ENCODE measurements at places on chromosomes 4 and X.

- no peak for DNase-seq
Observed at GRCh38 chrX:40433160-40433559, 147.6 kb upstream of the ATP6AP2 start.

DNA sequence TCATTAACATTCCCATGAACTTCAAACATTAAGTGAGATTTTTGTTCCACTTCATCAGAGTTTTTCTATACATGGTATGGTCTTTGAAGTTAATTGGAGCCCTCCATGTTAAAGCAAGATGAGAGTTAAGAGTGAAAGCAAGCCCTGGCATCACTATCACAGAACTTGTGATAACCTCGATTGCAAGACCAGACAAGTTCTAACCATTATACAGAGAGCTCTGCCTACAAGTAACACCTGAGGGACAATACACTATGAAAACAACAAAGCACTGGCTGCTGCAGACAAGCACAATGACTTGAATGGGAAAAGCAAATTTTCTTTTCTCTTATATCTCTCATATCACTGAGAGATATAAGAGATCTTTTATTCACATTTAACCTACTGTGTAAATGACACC lies 126.6 kb upstream of the GYPA start:
- DNase-seq, result no peak

GRCh38 chrX:22758807-22759481 lies 240.8 kb upstream of the DDX53 start:
- no peak for DNase-seq

DNA sequence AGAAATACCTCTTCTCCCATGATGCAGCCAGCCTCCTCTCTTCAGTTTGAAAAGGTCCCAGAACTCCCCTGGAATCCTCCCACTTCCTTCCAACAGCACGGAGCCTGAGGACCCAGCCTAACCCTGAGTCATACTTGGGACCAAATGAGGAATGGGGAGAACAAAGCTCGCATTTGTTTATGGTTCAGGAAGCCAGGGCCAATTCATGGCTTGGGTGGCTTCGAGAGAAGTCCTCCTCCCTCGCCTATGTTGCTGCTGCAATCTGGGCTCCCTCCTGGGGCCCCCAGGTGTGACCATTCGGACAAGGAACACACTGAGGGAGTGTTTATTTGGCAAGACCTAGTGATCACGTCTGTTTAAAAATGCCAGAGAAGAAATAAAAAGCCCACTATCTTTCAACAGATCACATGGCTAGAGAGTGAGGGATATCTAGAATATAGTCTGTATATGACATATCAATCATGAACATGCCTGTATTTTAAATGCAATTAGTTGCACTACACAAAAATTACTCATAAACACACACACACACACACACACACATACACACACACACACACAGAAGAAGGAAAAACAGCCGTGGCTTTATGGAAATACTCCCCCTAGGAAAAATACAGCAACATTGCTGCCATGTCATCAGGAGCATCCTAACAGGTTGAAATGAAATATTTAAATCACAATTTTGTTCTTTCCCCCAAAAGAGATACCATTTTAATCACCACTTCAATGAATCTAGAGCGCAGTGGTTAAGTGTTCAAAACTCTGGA lies 155.7 kb upstream of the MAP3K15 start:
- no peak for DNase-seq

- no peak for DNase-seq
Observed at GRCh38 chrX:143837010-143837843, 46.6 kb upstream of the UBE2NL start.

DNA sequence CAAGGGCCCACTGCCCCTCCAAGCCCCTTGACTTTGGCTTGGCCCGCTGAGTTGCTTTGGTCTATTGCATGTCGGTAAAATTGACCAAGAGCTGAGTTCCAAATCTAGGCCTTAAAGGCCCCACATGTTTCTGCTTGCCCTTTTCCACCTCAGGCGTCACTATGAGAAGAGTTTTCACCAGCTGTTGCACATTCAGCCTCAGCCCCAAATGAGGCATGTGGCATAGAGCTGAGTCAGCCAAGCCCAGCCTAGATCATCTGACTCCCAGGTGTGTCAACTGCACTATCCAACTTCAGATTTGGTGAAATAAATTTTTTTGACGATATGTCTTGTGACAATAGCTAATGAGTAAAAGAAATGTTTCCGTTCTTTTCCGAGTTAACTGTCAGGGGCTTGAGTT lies 424.5 kb upstream of the FAM47C start:
- DNase-seq, result no peak

DNA sequence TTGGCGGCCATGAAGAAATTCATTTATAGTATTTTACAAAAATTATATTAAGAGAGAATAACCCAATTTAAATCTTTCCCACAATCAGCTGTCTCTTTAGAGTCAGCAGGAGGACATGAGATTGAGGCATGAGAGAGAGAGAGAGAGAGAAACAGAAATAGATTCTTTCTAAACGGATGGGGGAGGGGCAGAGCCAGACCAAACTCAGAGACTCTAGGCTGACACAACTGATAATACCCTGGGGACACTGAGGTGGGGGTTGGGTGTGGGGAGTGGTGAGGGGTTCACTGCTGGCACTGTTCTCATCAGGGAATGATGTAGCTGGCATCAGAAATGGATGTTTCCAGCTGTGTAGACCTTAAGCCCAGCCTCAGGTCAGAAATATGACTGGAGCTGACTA lies 20.5 kb upstream of the HOPX start:
- no peak for DNase-seq

- DNase-seq, result no peak
Observed at GRCh38 chrX:31209005-31209628, 137.3 kb upstream of the FTHL17 start.

DNA sequence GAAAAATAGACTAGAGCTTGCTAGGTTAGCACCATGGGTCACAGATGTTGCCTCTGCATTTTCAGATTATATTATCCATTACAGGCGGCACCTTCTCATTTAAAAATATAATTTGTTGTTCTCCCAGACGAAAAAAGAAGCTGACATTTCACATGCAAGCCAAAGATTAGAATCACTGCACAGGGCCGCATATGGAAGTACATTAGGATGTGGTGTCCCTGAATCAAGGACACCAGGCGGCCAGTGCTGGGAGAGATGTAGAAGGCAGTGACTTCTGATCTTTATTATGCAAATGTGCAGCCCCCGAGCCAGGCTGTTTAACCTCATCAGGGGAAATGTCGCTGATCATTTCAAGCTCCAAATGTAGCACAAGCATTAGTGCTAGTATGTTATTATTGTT lies 22.8 kb downstream of the REELD1 start:
- no peak for DNase-seq

DNA sequence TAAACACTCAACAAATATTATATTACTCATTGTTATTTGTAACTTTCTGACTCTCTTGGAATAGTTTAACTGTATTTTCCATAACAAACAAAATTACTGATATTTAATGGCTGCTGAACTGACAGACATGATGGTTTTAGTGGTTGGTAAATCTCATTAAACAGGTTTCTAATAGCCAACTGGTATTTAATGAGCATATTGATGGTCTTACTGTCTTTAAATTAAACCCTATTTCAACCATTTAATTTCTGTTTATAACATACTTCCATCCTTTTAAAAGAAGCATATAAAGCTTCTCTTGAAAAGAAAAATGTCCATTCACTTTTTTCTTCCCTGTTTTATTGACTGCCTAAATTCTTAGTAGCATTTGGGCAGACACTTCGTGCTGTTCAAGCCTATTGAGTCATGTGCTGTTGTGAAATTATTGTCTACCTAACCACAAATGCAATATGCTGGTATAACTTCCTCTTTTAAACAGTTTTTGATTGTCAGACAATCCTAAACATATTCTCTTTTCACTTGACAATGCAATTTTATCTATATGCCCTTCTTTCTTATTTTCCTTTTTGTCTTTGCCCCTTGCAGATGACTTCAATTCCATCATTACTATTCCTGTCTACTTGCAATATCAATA lies 163.9 kb upstream of the SLC7A11 start:
- no peak for DNase-seq

DNA sequence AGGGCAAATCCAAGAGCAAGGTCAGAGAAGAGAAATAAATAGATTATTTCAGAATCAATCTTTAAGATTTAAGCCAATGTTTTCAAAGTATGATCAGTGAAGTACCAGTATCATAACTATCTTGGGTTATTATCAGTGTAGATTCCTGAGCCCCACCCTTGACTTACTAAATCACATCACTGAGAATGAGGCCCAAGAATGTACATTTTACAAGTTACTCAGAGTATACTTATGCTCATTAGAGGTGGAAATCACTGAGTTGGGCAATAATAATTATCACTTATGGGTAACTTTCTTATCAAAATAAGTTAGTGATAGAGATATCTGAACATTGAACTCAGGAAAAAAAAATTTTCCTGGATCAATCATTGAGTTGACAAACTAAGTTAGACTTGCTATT lies 121.6 kb upstream of the NOCT start:
- DNase-seq, result no peak

DNA sequence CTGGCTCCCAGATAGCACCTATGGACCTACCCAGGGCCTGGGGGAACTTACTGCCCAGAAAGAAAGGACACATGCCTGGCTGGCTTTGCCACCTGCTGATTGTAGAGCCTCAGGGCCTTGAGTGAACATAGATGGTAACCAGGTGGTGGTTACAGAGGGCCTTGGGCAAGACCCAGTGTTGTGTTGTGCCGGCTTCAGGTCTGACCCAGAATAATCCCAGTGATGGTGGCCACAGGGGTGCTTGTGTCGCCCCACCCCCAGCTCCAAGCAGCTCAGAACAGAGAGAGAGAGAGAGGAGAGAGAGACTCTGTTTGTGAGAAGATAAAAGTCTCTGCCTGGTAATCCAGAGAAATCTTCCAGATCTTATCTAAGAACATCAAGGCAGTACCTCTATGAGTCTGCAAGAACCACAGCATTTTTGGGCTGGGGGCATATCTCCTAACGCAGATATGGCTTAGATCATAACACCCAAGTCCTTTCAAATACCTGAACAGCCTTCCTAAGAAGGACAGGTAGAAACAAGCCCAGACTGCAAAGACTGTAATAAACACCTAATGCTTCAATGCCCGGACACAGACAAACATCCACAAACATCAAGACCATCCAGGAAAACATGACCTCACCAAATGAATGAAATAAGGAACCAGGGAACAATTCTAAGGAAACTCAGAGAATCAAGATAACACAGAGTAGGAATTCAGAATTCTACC lies 16.3 kb upstream of the RP2 start:
- DNase-seq, result no peak

DNA sequence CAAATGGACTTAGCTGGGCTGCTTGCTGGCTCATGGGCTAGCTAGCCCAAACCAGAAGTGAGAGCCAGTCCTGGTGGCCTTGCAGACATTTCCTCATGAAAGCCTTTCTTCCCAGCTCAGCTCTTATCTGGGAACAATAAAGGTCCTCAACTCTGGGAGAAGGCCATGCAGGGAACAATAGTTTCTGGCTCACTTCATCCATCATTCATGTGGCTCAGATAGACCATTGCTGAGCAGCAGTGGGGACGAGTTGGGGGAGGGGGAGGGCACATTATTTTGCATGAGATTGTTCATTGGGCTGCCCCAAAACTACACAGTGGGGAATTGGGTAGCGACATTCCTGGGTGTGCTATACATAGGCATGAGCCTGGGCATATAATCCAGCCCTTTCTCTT lies 47.6 kb downstream of the NHSL2 start:
- no peak for DNase-seq

GRCh38 chrX:23134136-23134535 lies 134.4 kb downstream of the DDX53 start:
- no peak for DNase-seq

GRCh38 chr4:25993395-25994185 lies 79.6 kb downstream of the SMIM20 start:
- DNase-seq, result peak; percentile 19

DNA sequence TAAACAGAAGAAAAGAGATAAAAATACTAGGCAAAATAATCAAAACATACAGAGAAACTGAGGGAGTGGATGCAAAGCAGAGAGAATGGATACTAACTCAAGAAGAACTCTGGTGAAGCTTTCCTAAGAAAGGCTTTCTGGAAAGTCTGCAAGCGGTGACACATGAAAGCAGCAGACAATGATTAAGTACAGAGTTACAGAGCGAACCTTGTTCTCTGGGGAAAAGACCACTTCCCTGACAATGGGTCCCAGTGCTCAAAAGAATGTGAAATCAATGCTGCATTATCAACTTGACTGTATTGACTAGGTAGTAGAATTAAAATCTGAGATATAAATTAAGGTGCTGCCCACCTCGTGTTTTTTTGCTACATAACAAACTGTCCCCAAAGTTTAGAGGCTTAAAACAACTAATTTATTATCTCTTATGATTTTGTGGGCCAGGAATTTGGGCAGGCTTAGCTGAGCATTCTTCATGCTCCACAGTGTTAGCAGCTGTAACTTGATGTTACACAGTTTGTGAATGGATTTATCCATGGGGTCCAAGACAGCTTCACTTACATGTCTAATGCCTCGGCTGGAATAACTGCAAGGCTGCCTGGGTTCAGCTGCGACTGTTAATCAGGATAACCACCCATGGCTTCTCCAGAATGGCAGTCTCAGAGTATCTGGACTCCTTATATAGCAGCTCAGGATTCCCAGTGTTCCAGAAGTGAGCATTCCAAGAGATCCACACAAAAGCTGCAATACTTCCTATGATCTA lies 106.9 kb upstream of the INPP4B start:
- DNase-seq, result no peak

GRCh38 chr4:94451695-94452475 lies at the start of gene PDLIM5:
Gene PDLIM5 (plus strand): TSS chr4:94451942. CDS start chr4:94455289, 3,347 bp downstream.
- DNase-seq, result peak; percentile 87

DNA sequence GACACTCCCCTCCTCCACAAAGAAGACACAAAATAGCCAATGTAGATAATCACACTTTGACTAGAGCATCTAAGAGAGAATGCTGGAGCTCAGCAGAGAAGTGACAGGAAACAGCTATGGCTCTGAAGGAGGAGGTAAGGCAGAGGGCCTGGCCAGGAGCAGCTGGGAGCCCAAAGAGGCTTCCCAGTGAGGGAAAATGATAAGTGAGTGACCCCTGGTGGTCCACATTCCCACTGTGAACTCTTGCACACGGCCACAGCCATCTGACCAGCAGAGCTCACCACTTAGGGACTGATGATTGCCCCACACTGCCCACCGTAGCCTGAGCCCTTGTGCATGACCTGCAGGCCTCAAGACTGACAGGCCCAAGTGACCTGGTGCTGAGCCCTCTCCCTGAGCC lies 162.7 kb upstream of the GALNTL6 start:
- DNase-seq, result no peak

GRCh38 chr4:140996766-140997165 lies 136.5 kb downstream of the RNF150 start:
- DNase-seq, result no peak

Data from activated naive CD4-positive, alpha-beta T cell treated with anti-CD3 and anti-CD28 coated beads, Interleukin-2, amount 50 U/mL, for 16 hours (primary cell).